ENCODE measurements at places on chromosomes 6 and 20.
A peak's percentile ranks its signal among the peaks of the same experiment; 100 is the strongest.

DNA sequence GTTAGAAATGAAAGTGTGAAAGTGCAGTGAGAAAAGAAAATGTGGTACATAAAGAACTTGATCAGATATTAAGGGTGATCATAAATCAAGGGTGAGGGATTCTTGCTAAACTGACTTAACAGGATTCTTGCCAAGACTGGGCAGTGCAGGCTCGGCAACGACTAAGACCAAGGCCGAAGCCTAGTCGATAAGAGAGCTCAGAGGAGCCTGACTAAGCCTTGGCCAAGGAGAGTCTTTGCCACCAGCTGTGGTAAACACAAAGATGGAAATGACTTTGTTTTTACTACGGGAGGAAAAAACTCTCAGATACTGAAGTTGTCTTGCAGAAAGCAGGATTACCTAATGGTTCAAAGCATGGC is 196.6 kb downstream of the LY86 start:
- no peak for DNase-seq

DNA sequence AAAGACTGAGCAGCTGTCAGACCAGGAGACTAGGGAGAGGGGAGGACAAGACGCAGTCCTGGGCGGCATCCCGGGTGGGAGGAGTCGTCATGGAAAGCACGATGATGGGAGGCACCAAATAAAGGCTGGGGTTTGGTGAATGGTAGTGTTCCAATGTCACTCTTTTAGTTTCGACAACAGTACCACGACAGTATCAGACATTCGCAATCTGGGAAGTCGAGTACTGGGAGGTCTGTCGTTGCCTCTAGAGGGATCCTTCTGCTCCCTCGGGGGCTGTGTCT is 32.1 kb downstream of the PSMG4 start:
- DNase-seq: no peak

DNA sequence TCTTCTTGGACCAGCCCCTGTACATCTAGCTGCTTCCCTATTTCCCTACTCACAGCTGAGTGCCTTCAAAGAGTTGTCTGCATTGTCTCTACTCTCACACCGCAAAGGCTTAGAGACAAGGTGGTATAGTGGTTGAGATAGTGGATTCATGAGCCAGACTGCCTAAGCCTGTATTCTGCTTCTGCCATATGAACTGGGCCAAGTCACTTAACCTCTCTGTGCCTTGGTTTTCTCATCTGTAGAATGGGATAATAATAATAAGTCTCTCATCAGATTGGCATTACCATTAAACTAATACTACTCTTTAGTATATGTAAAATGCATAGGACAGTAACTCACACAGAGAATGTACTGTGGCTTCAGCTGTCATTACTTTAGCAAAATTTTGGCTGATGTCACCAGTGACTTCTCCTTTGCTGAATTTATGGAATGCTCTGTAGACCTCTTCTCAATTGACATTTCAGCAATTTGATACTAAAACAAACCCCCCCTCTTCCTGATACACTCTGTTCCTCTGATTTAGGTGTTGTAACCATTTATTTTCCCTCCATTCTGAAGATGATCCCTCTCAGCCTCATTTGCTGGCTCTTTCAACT is 156.1 kb downstream of the ADAT2 start:
- DNase-seq: no peak

- DNase-seq: no peak
Observed at GRCh38 chr6:6721606-6722005, 133.1 kb downstream of the LY86 start.

DNA sequence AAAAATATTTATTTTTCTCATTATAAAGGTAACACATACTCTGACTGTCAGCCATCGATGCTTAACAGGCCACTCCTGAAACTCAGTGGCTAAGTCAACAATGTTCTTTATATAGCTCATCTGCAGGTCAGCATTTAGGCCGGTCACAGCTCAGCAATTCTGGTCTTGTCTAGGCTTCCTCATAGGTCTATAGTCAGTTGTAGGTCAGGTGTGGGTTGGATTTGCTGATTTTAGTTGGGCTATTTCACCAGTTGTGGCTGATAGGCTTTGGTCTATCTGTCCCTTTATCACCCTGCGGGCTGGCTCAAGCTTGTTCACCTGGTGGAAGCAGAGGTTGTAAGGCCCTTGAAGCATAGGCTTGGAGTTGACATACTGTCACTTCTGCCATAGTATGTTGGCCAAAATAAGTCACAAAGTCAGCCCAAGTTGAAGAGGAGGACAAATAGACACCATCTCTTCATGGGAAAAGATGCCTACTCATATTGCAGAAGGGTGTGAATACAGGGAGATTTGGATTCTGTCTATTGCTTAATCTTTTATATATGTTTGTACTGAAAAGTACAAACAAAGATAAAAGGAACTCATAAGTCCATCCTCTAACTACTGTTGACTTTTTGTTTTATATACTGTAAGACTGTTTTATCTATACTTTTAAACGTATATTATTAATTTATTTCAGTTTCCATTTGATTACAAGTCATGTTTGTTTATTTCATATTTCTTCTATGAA is 75.0 kb downstream of the BCKDHB start:
- DNase-seq: no peak

GRCh38 chr6:18155150-18155863 is at the start of gene KDM1B:
TSS of gene KDM1B (plus strand) at chr6:18155422. CDS start at chr6:18159896, 4,474 bp downstream.
- peak; percentile 98 for DNase-seq

- no peak for DNase-seq
Observed at GRCh38 chr6:2911171-2911570, 8.1 kb upstream of the SERPINB9 start.

DNA sequence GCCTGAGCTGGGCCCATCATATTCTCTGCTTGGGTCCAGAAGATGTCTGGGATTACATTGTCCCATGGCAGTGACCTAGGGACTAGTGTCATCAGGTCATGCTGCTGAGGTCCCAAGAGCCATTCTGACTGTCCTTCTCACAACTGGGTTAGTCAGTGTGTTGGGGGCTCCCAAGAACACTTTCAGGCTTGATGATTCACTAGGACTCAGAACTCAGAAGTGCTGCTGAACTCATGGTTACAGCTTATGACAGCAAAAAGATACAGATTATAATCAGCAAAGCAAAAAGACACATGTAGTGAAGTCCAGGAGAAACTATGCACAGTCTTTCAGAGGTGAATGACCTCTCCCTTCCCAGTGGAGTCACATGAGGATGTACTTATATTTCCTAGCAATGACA is 107.8 kb downstream of the SYNE1 start:
- no peak for DNase-seq

DNA sequence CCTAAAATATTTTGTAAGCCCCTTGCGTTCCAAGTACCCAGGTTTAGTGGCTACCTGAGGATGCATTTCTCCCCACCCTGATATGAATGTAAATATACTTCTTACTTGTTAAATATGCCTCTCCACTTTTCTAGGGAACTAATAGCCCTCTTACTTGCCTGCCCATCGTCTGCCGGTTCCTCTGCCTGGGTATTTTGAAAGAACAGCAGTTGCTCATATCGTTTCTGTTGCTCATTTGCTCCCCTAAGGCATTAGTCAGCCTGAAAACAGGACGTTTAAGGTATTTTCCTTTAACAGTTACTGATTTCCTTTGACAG is 141.3 kb upstream of the CARMIL1 start:
- DNase-seq: no peak

DNA sequence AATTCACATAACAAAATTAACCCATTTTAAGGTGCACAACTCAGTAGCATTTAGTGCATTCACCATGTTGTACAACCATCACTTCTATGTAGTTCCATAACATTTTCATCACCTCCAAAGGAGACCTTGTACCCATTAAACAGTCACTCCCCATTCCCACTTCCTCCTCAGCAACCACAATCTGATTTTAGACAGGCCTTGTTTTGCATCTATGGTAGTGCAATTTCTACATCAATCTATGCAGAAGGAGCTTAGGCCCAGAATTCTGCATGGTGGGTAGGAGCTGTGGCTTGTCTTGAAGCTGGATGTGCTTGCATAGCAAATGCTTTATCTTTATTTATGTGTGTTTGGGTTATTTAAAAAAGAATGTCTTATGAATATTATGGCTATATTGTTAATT is 13.5 kb upstream of the HLA-DQA1 start:
- no peak for DNase-seq

- DNase-seq: no peak
Observed at GRCh38 chr6:136599329-136600011, 49.2 kb upstream of the MAP7 start.

DNA sequence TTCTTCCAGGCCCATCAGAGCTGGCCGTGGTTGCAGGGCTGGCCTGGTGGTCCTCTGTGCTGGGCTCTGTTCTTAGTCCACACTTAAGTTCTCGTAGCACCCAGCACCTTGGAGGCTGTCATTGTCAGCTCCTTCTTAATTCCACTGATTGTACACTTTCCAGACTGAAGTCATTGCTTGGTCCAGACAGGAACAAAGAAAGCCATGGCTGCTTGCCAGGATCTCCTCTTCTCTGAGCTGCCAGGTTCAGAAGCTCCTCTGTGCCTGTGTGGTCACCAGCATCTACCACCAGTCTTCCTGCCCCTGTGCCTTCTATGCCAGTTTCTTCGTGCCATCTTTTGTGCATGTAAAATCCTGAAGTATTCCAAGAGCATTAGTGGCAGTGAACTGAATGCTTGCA is 39.5 kb upstream of the PCMTD2 start:
- no peak for DNase-seq

DNA sequence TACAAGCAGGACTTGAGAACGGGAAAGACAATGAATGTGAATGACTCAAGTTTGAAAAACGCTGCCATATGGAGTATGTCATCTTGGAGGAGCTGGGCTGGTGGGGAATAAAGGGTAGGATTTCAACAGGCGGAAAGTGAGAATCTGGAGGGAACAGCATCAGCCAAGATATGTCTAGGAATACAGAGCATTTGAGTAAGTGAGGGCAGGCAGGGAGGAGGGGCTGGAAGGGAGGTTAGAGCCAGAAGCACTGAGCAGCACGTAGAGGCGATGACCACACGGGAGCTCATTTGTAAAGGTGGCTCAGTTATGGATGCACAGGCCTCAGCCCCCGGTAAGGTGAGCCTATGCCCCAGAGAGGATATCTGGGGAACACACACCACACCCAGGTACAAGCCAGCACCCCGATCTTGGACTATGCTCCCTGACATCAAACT is 115.1 kb downstream of the ZMYND8 start:
- DNase-seq: no peak

DNA sequence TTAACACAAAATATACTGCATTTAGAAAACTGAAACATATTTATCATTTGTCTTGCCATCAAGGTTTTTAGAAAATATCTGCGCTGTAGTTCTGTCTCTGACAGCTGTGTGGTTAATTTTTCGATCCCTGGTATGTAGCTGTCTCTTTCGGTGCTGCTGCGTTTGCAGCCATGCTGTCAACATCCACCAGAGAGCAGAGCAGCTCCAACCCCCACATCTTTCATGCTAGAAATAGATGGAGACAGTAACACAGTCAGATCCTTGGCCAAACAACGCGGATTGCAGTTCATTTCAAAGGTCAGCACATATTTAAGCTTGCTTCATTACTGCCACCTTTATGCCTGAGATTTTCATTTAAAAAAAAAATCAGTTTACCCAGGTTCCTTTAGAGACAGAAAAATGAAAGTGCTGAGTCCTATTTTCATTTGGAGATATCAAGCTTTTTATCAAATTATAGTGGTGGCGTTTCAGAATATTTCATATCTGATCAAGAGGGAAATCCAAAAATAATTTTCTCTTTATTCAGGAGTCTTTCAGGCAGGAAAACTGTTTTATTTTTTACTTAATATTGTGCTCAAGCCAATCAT is 157.7 kb upstream of the MMS22L start:
- DNase-seq: no peak

DNA sequence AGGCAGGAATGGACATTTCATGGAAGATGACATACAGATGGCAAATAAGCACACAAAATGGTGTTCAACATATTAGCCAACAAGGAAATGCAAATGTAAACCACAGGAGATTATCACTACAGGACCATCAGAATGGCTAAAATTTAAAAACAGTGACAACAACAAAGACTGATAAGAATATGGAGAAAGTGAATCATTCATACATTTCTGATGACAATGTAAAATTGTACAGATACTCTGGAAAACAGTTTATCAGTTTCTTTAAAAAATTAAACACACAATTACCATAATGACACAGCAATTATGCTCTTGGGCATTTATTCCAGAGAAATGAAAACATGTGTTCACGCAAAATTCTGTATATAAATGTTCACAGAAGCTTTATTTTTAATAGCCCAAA is 105.8 kb upstream of the RUNX2 start:
- DNase-seq: no peak

DNA sequence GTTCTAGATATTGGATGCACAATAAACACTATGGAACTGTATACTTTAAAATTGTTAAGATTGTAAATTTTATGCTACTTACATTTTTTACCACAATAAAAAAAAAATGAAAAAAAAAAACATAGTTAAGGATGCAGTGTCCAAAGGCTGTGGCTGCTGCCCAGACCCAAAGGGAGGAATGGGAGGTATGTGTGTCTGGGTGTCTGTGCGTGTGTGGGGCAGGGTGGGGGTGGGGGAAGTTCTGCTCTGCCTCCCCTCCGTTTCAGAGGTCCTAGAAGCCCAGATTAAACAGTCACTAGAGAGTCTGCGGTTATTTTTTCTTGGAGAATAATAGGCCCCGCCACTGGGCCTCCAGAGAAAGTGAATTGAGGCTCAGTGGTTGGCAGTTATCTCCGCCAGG is 136.4 kb upstream of the ARMC2 start:
- no peak for DNase-seq

- no peak for DNase-seq
Observed at GRCh38 chr6:116170358-116171057, 44.6 kb upstream of the COL10A1 start.

DNA sequence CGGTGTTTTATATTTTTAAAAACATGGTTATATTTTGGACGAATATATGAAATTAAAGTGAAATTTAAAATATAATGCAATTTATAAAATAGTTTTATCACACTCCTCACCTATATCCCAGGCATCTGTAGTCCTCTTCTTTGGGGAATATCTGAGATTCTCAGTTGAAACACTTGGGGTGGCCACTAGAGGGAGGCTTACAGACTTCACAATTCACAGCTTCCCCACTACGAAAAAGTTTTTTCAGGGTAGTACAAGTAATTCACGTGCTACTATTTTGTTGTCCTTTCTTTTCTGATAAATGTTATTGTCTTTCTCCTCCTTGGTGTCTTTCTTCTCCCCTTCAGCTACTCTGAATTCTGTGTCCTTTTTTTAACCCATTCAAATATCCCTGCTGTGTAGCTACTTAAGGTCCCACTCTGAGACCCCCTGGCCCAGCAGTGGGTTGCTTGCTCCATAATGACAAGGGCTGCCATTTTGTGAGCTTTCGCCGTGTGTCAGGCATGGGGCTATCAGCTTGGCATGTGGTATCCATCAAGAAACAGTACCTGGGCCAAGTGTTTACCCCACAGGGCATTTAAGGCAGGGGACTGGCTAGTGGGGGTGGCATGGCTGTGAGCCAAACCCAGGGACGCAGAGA is 43.6 kb upstream of the PHACTR3 start:
- no peak for DNase-seq

- DNase-seq: no peak
Observed at GRCh38 chr6:64010010-64010409, 374.4 kb downstream of the PHF3 start.
